ENCODE measurements at places on chromosomes 13 and 19. TPM values are rescaled to one million over a fixed set of nuclear protein-coding genes. Genes with fewer than 3 reads are reported as not detected.

DNA sequence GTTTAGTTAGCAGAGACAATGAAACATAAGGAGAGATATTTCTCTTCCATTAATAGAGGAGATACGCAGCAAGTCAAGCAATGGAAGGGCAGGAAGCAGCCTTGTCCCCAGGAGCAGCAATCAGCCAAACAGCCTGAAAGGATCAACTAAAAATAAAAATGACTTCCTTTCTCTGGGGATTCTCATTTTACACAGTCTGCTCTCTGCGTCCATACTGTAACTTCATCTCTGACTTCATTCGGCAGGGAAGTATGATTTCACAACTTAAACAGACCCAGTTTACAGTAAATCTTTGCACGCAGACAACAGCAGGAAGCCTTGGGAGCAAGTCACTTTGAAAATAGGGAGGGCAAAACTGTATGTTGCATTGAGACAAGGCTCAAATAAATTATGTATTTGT is 826.7 kb downstream of the DIAPH3 start:
- no peak for DNase-seq

GRCh38 chr13:90968166-90968904 is 379.2 kb upstream of the MIR17HG start:
- DNase-seq, result no peak

DNA sequence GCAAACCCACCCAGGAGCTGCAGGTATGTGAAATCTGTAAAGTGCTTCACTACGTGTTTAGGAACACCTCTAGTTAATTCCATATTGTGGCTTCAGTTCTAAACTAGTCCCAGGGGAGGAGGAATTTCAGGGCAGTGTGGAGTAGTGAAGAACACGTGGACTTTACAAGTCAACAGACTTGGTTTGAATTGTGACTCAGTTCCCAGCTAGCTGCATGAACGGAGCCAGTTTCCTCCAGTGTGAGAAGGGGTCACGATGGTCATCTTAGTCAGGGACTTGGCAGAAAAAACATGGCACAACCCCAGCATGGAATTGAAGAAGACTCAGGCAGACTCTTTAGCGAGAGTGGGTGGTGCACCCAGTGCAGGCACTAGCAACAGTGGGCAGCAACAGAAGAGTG is 175.7 kb upstream of the UBL3 start:
- DNase-seq, result no peak

GRCh38 chr19:10718205-10719196 is 622 bp downstream of the DNM2 start:
- DNase-seq, result peak; percentile 85

The ZNF541 gene
- 0.23 TPM for total RNA-seq

The TEX26 gene
- not detected for total RNA-seq

The SIGLEC9 gene
- 6.0 TPM for total RNA-seq

The LENG9 gene
- 2.1 TPM for total RNA-seq

All from right cardiac atrium (tissue), 5 donors.